ENCODE measurements at places on chromosomes 4 and X.

GRCh38 chr4:183370786-183371185 lies 48.6 kb upstream of the CLDN24 start:
- no peak for DNase-seq

- no peak for DNase-seq
Observed at GRCh38 chr4:188423039-188423438, 283.8 kb downstream of the TRIML1 start.

DNA sequence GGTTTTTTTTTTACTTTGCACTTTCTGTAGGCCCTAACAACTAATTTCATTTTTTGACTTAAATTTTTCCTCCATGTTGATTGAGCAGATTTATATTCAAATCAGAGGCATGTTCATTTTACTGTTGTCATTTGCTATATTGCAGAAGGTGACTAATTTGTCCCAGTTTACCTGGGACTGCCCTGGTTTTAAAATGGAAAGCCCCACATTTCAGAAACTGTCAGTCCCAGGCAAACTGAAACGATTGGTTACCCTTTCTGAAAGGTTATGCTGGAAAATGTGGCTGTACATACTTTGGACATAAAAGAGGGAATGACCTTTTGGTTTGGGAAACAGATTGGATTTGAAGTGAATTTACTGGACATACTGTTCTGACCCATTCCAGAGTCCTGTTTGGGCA lies 160.0 kb downstream of the SPCS3 start:
- DNase-seq = no peak

- DNase-seq = no peak
Observed at GRCh38 chr4:160319221-160319867, 1216.5 kb downstream of the RAPGEF2 start.

DNA sequence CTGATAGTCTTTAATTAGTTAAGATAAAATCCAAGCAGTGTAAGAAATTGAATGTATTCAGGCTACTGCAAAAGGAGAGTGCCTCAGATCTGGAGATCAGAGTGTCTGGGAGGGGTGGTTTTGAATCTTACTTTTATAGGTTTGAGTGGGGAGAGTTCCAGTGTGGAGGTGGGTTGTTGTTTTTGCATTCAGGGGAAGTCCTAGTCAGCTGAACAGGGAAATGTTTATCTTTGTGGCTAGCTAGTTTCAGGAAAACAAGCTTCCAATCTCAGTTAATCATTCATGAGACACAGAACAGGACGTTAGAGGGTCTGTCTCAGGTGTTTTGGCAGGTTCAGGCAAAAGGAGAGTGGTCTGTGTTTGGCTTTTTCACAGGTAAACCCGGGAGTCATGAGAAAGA lies 26.0 kb downstream of the ZNF81 start:
- no peak for DNase-seq

- DNase-seq = no peak
Observed at GRCh38 chrX:69131886-69132285, 33.4 kb downstream of the PJA1 start.

GRCh38 chr4:156330436-156331031 lies 376.9 kb upstream of the CTSO start:
- DNase-seq = no peak

DNA sequence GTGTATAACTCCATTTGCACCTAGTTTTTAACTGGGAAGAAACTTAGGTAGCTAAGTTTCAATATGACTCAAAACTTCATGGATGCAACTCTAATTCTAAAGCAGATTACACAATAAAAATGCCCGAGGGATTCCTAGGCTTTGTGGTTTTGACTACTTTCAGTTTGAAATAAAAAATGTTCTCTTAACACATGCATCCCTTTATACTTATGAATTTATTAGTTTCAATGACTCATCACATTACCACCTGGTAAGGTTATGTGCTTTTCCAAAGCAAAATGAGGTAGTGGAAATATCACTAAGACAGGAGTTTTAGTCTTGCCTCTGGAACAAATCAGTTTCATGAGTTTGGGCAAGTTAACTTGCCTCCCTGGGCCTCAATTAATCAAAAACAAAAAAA lies 125.5 kb downstream of the OPHN1 start:
- DNase-seq = no peak

GRCh38 chr4:120081726-120082125 lies 15.1 kb upstream of the MAD2L1 start:
- DNase-seq = no peak

Data from DMS79 (cell line).